Activated CD4-positive, alpha-beta T cell treated with anti-CD3 and anti-CD28 coated beads, Interleukin-2, amount 10 ng/mL, durations not matched to agents 24 days and 14 days (primary cell): ENCODE measurements at places on chromosomes 7 and 10. TPM values are rescaled to one million over a fixed set of nuclear protein-coding genes. Genes with fewer than 3 reads are reported as not detected.
A peak's percentile ranks its signal among the peaks of the same experiment; 100 is the strongest.

DNA sequence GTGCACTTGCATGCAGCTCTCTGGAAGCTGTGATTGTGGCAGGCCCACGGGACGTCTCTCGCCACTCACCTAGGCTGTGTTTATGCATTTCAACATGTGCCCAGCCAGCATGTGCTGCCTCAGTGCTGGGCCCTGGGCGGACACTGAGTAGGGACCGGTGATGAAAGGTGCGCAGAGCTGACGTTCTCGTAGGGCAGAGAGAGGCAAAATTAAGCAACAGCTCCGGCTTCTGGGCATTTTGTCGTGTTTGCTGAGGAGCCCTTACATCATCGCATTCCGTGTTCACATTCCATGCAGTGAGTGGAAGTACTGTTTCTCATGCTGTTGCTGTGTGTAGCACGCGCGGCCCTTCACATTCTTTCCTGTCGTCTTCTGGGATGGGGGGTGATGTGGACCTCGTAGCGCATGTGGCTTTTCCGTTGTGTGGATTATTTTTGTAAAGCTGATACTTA is 50.5 kb downstream of the PRF1 start:
- no peak for DNase-seq

DNA sequence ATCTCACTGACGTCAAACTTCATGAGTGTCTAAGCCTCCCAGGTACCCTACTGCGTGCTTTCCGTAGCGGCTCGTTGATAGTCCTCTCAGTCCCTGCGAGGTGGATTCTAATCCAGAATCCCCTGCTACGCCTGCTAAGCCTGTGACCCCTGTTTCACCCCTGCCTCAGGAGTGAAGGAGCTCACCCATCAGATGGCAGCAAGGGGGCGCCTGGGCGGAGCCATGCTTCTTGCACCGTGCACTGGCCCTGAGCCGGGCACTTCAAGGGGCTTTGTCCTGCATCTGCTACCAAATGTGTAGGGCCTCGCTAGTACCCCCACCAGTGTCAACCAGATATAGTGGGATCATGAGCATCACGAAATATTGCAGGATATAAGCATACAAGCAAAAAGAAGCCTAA is 918 bp upstream of the STRA8 start:
- no peak for DNase-seq

GPR15LG gene
- not detected in 2 replicates for total RNA-seq

GRCh38 chr10:99654390-99655175 is 4.7 kb upstream of the ENTPD7 start:
- DNase-seq, result no peak

GRCh38 chr7:98970805-98971204 is 92.5 kb downstream of the TRRAP start:
- no peak for DNase-seq

- DNase-seq, result no peak
Observed at GRCh38 chr7:128811631-128812430, 18.4 kb upstream of the FLNC start.

CDNF gene
- total RNA-seq, result 0.62 and 0.70 TPM in 2 replicates

GRCh38 chr10:14173706-14174594 is 156.8 kb downstream of the FRMD4A start:
- DNase-seq, result peak; percentile 63
